ENCODE measurements at places on chromosomes 1 and 21.
A peak's percentile ranks its signal among the peaks of the same experiment; 100 is the strongest.

DNA sequence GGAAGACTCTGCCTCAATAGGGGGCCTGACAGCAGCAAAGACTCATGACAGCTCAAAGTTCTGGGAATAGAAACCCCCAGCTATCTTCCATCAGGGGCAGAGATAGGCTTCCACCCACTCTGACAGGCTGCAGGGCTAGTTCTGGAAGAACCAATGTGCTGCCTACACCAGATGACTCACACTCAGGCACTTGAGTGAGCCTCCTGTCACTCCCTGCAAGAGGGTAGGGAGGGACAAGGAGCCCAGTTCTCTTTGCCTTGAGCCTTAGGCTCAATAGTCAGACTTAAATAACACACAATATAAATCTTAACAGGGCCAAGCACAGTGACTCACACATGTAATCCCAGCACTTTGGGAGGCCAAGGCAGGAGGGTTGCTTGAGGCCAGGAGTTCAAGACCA lies 386.4 kb downstream of the HHAT start:
- peak; percentile 69 for DNase-seq

DNA sequence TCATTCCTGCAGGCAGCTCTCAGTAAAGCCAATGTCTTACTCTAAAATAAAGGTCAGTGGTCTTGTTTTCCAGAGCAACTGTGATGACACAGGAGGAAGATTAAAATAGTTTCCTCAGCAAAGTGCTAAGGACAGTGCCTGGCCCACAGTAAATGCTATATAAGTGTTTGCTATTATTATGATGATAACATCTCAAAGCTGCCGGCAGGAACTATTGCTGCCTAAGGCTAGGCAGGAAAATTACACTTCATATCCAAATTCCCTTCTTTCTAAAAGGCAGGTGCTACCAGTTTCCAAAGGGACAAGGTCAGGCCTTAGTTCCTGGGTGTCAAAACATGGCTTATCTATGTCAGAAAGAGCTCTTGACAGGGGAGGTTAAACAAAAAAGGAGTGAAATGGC lies 401.3 kb downstream of the HHAT start:
- no peak for DNase-seq

GRCh38 chr1:33015216-33015615 lies 21.5 kb downstream of the AK2 start:
- DNase-seq: no peak

GRCh38 chr1:46400421-46400820 lies 6.3 kb downstream of the FAAH start:
- DNase-seq: no peak

- DNase-seq: no peak
Observed at GRCh38 chr21:25581582-25581981, 25.7 kb downstream of the MRPL39 start.

GRCh38 chr1:229828461-229828860 lies 202.4 kb downstream of the URB2 start:
- no peak for DNase-seq

GRCh38 chr21:35730325-35730724 lies 330.0 kb downstream of the SETD4 start:
- DNase-seq: no peak

DNA sequence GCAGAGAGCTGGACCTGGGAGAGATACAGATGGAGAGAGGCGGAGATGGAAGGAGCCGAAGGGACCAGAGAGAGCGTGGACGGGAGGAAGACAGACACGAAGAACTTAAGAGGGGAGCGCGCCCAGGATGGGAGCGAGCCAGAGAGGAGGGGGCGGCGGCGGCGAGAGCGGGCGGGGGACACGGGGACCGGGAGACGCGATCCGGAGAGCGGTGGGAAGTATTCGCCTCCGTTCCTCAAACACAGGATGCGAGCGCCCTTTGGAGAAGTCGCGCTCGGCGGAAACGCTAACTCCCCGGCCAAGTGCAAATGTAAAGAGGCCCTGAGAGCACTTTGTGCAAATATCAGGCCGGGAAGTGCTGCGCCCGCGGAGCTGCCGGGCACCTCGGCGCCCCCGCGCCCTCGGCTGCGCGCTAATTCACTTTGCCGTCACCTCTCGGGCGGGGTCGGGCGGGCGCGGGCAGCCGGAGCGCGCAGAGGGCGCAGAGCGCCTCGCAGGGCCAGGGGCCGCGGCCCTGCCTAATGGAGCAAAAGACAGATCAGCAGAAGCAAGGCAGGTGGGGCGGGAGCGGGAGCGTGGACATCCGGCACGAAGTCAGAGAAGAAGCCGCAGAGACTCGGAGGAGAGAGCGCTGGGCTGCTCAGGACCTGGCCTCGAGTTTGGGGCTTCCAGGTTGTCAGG lies 281.2 kb downstream of the RRAGC start:
- DNase-seq: no peak

DNA sequence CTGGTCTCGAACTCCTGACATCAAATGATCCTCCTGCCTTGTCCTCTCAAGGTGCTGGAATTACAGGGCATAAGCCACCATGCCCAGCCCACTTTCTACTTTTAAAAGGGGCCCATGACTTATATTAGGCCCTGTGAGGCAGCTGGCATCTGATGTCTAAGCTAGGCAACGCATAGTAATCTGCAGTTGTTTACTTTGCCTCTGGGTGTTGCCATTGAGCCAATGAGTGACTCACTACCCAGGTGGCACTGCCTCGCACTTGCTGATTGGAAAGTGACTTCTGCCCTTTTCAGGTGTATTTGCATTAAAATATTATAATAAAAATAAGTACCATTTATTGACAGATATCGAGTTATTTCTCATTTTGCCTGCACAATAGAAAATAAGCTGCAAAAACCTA lies 84.9 kb downstream of the KIF14 start:
- no peak for DNase-seq

DNA sequence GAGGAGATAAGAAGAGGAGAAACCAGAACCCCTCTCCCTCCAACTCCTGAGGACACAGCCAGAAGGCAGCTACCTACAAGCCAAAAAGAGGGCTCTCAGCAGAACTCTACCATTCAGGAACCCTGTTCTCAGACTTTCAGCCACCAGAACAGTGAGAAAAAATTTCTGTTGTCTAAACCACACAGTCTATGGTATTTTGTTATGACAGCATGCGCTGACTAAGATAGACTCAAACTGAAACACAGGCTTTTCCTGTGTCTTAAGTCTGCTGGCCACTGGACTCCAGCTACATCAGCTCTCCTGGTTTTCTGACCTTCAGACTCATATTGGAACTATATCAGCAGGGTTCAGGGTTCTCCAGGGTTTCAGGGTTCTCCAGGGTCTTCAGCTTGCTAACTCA lies 126.5 kb upstream of the TNFSF4 start:
- no peak for DNase-seq

GRCh38 chr21:34367320-34367935 lies 3.6 kb downstream of the KCNE2 start:
- peak; percentile 70 for DNase-seq

DNA sequence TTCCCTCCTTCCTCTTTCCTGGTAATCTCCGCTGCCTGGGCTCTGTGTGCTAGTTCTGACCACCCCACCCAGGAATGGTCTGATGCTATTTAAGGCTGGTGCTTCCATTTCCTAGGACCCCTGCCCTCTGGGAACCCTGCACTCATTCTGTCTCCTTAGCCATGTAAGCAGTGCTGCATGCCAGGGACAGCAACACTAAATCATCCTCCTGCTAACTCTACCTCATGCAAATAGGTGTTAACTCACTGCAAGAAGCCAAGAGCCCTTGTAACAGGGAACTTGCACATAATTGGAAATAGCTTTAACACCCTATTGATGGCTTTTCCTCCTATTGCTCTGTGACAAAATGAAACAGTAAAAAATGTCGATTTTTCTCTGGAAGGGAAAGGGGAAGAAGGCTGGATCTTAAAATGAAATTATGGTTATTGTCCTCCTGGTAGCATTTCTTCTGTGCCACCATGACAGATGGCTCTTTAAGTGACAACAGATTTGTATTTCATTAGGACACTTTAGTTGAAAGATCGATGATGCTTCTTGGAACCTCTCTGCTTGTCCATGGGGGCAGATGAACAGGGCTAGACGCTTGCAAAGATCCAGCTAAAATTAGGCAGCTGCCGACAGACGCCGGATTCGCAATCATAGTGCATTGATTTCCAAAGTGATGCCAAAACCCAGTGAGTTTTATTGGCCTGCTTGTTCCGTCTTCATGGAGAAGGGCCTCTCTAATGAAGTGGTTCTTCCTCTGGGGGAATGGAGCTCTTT lies 551.7 kb downstream of the MATN1 start:
- DNase-seq: no peak

- no peak for DNase-seq
Observed at GRCh38 chr1:105483436-105483835, 1573.0 kb upstream of the PRMT6 start.

Measured in Ammon's horn (tissue), 1 donor.